ENCODE measurements at places on chromosomes 6 and 20. TPM values are rescaled to one million over a fixed set of nuclear protein-coding genes. Genes with fewer than 3 reads are reported as not detected.

COL21A1 gene
- not detected for total RNA-seq

DNA sequence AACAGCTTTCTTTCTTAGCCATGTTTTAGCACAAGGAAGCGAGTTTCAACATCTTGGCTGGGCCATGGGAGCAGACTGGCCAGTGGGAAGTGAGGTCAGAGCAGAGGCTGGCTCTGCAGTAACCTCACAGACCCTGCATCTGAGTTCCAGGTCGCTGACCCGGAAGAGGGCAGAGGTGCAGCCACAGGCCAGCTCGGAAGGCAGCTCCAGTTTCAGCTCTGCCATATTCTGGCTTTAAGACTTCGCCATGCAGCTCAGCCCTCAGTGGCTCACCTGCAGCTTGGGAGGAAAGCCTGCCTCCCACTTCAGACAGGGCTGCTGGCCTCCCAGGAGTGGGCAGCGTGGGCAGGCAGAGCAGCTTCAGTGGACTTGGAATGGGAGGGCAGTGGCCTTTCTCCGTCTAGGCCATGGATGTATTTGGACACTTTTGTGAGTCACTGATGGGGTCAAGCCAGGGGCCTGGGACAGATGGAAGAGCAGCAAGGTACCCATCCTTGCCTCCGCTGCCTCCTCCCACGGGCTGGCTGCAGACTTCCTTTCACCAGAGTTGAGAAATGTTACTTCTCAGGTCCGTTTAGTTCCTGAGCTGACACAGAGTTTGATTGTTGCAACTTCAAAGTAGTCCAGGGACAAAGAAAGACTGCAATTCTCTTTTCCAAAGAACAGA is 18.5 kb downstream of the CST8 start:
- H3K36me3 ChIP-seq: no peaks in the 10 kb centered on the region
- no peak for DNase-seq
- H3K27me3 ChIP-seq: no peaks in the 10 kb centered on the region
- H3K4me1 ChIP-seq: no peaks in the 10 kb centered on the region
- no peak overlapping the region for H3K4me3 ChIP-seq

DNA sequence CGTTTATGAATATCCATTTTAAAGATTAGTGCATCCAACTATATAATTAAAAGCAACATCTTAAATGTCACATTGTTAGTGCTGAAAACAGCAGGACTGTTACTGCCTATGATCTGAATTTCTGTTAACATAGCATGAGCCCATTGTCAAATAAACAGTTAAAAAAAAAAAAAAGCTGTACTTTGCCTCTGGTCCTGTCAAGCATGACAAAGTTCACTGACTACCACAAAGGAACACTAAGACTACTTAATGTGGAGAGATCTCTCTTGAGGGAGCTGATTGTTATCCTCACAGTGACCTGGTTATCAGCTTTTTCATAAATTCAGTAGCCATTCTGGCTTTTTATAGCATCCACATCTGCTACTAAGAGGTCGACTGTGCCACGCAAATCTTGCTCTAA is 228.1 kb downstream of the TMEM200A start:
- H3K4me3 ChIP-seq: no peak overlapping the region
- H3K27ac ChIP-seq: no peak overlapping the region
- H3K27me3 ChIP-seq: no peaks in the 10 kb centered on the region
- DNase-seq: no peak

DNA sequence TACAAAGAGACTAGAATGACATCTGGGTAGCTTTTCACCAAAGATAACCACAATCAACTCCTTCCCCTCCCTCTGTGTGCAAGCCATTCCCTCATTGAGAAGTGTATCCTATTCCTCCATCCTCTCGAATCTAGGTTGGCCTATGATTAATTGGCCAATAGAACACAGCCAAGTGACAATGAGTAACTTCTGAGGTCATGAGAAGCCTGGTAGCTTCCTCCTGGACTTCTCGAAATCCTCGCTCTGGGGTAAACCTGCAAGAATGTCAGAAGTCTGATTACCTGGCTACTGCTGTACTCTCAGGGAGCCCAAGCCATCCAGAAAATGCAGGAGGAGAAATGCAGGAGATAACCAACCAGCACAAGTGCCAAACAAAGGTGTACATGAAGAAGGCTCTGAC is 13.1 kb downstream of the ARHGAP18 start:
- DNase-seq: no peak
- H3K27me3 ChIP-seq: no peaks in the 10 kb centered on the region
- no peak overlapping the region for H3K27ac ChIP-seq
- H3K36me3 ChIP-seq: peaks cover 13% of the 10 kb centered on the region
- no peak overlapping the region for H3K4me3 ChIP-seq
- peaks cover 65% of the 10 kb centered on the region for H3K4me1 ChIP-seq

FAM209B gene
- total RNA-seq: 1.8 TPM

GRCh38 chr20:62962221-62962879 is 9.8 kb downstream of the SLC17A9 start:
- H3K4me1 ChIP-seq: no peaks in the 10 kb centered on the region
- H3K27ac ChIP-seq: no peak overlapping the region
- H3K4me3 ChIP-seq: no peak overlapping the region

SIRT5 gene
- 9.3 TPM for total RNA-seq

- no peaks in the 10 kb centered on the region for H3K4me1 ChIP-seq
- no peak for DNase-seq
- peaks cover 12% of the 10 kb centered on the region for H3K27me3 ChIP-seq
- no peak overlapping the region for H3K27ac ChIP-seq
- H3K36me3 ChIP-seq: no peaks in the 10 kb centered on the region
These were observed 178.5 kb downstream of the KIF6 start for GRCh38 chr6:39546731-39547130.

All from activated T-helper 2 cell treated with anti-CD3 and anti-CD28 coated beads, Interferon-gamma antibody, Interleukin-2, Interleukin-4, amounts not matched to agents 10 μg/mL and 5 μg/mL and 100 μg/mL, durations not matched to agents 14 hours and 24 hours and 36 hours (primary cell).